ENCODE measurements at places on chromosomes 2 and 18.

DNA sequence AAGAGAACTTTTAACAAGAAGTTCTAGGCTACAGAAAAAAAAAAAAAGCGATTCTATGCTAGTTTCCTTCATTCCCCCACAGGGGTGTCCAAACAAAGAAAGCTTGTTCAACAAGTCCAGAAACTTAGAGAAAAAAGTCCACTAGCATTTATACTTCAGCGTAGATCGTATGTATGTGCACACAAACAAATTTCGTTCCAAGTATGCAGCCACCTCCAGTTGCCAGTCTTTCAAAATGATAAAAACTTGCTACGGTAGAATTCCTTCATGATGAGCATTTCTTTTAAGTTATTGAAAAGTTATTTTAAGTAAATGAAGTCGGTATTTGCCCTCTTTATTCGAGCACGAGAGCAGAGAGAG is 3.7 kb upstream of the OTX1 start:
- peak; percentile 27 for DNase-seq

DNA sequence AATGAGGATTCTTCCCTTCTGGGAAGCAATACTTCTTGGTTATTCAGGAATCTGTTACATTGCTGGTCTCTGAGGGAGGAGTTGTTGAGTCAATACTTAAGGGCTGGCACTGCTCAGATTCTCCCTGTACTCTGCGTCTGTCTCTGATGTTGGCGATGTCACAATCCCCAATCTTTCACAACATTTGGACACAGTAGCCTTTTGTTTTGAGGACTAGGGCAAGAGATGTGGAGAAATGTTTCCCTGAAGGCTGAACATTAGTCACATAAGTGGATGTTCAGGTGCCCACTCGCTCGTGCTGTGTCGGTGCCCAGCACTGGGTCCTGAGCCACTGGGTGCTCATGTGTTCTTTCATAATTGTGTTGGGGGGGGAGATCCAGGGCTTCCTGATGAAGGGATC is 55.0 kb downstream of the MAPK4 start:
- no peak for DNase-seq

DNA sequence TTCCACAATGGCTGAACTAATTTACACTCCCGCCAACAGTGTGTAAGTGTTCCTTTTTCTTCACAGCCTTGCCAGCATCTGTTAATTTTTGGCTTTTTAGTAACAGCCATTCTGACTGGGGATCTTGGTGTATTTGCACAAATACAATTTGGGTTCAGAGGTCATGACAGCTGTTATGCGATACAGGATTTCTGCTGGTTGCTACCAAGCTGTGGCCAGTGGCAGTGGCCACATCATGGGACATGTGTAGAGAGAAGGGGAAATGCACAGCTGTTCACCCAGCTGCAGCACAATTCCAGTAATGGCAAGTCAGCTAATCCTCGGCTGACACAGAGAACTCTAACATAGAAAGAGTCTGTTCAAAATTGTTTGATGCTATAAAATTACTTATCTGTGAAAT is 21.0 kb upstream of the SELENOI start:
- no peak for DNase-seq

DNA sequence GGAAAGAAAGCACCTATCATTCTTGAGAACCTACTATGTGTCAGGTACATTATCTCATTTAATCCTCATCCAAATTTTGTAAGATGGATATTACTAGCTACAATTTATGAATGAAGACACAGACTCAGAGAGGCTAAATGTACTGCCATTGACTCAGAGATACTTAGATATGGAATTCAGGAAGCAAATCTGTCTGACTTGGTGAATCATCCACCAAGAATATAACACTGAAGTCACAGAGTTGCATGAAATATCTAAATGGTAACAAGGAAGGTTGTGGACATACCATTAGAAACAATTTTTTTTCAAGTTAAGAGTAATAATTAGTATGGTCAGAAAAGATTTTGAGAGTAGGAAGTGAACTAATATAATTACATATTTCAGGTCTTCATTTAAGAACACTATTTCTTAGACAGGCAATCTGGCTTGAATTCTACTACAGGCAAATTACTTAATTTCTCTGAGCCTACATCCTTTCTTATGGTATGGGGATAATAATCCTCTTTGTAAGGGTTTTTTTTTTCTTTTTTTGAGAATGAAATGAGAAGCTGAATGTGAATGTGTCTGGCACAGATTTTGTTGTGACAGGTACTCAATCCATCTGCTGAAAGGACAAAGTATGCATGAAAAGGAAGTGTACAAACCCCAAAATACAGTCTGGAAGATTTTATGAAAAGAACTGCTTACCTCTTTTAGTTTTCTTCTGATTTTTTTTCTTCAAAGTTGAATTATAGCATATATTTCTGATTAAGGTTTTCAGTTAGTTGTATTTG is 14.8 kb upstream of the C2orf66 start:
- peak; percentile 68 for DNase-seq

All from osteoblast (primary cell).